ENCODE measurements at places on chromosomes 4 and X.

DNA sequence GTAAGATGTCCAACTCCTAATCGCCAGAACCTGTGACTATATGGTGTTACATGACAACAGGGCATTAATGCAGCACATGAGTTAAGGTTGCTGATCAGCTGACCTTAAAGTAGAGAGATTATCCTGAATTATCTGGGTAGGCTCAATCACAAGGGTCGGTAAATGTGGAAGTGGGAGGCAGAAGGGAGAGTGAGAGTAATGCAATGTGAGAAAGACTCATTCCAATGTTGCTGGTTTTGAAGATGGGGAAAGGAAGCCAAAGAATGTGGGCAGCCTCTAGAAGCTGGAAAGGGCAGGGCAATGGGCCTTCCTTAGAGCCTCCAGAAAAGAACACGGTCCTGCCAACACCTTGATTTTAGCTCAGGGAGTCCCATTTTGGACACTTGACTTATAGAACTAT is 67.4 kb downstream of the STX18 start:
- H3K4me1 ChIP-seq: peaks cover 56% of the 10 kb centered on the region
- peaks cover 8% of the 10 kb centered on the region for H3K36me3 ChIP-seq
- H3K27ac ChIP-seq: peak overlapping the region; percentile 96
- no peak overlapping the region for H3K4me3 ChIP-seq

DNA sequence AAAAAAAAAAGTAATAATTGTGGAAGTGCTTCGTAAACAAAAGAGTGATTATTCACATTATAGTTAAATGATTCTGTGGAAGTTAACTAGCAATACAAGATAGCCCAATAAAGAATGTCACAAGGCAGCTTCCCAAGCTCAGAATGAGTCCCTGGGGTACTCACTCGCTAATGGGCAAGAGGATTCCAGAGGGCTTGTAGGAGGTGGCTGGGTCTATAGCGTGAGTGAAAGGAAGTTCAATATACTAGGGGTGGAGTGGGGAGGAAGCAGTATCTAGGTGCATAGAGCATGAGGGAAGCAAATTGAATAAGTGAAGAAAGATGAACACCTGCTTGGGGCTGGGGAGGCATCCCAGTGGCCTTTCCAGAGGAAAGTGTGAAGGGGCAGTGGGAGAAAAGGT is 42.5 kb downstream of the RTL5 start:
- H3K4me3 ChIP-seq: no peak overlapping the region
- H3K36me3 ChIP-seq: no peaks in the 10 kb centered on the region
- no peak overlapping the region for H3K27ac ChIP-seq
- no peaks in the 10 kb centered on the region for H3K27me3 ChIP-seq
- DNase-seq: no peak

- H3K36me3 ChIP-seq: no peaks in the 10 kb centered on the region
- no peak overlapping the region for H3K27ac ChIP-seq
- 0 out of 2 replicates have a peak, but pooled peaks cover 4% of the 10 kb centered on the region for H3K4me1 ChIP-seq
These were observed 7.2 kb upstream of the FAM9C start for GRCh38 chrX:13051529-13052172.

GRCh38 chr4:53587135-53587534 is 4.2 kb downstream of the LNX1 start:
- no peak for DNase-seq
- no peak overlapping the region for H3K27ac ChIP-seq
- H3K36me3 ChIP-seq: no peaks in the 10 kb centered on the region
- peaks cover 18% of the 10 kb centered on the region for H3K4me1 ChIP-seq
- H3K27me3 ChIP-seq: no peaks in the 10 kb centered on the region
- no peak overlapping the region for H3K4me3 ChIP-seq

DNA sequence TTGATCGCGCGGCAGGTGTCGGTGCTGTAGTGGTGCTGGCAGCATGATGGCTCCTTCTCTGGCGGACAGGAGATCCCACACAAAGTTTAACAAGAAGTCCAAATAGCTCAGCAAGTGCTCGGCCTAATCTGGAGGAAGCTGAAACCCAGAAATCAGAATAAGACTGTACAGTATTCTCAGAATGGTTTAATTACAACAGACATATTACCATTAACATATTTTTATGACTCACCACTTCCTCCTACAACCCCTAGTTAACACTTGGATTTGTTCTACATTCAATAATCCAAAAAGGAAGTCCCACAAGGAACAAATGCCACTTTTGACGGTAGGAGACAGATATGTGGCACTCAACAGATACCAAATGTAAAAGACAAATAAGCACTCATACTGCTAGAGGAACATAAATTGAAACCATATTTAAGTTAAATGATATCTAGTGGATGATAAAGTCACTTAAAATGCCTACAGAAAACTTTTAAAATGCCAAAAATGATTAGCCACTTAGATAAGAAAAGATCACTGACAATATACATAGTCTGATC is 91.2 kb downstream of the HUWE1 start:
- H3K36me3 ChIP-seq: peaks cover 31% of the 10 kb centered on the region
- no peaks in the 10 kb centered on the region for H3K27me3 ChIP-seq
- peak; percentile 8 for DNase-seq
- peaks cover 12% of the 10 kb centered on the region for H3K4me1 ChIP-seq

- no peak overlapping the region for H3K4me3 ChIP-seq
- no peaks in the 10 kb centered on the region for H3K36me3 ChIP-seq
- no peak for DNase-seq
- no peaks in the 10 kb centered on the region for H3K27me3 ChIP-seq
These were observed 197.0 kb upstream of the SLC7A11 start for GRCh38 chr4:138439143-138439581.

DNA sequence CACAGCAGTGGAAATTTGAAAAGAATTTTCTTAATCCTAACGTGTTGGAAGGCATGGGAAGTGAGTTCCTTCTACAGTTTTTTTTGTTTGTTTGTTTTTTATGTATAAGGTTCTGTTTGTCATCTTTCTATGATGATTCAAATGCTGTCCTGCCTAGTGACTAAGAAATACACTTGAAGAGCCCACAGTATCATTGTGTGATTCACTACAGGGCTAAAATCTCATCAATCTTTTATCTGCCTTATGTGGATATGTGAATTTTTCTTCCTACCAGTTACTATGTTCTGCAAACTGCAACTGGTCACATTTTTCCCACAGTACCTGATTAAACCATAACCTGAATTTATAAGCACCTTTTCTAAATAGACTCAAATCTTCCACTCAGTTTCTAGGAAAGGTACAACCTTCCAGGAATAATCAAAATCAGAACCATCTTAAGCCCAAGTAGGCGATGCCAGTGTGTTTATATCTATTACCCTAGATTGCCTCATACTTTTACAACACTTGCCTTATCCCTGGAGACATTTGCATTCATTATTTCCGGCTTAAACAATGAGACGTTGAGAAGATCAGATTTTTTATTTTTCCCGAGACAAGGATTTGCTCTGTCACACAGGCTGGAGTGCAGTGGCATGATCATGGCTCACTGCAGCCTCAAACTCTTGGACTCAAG is 214.6 kb upstream of the GALNT7 start:
- no peaks in the 10 kb centered on the region for H3K4me1 ChIP-seq
- H3K27ac ChIP-seq: no peak overlapping the region
- DNase-seq: peak; percentile 4
- no peaks in the 10 kb centered on the region for H3K27me3 ChIP-seq
- H3K36me3 ChIP-seq: no peaks in the 10 kb centered on the region
- H3K4me3 ChIP-seq: no peak overlapping the region

GRCh38 chr4:83599183-83599582 is 63.3 kb downstream of the GPAT3 start:
- H3K27ac ChIP-seq: no peak overlapping the region
- no peaks in the 10 kb centered on the region for H3K4me1 ChIP-seq
- DNase-seq: peak; percentile 14
- H3K4me3 ChIP-seq: no peak overlapping the region
- no peaks in the 10 kb centered on the region for H3K27me3 ChIP-seq
- no peaks in the 10 kb centered on the region for H3K36me3 ChIP-seq

DNA sequence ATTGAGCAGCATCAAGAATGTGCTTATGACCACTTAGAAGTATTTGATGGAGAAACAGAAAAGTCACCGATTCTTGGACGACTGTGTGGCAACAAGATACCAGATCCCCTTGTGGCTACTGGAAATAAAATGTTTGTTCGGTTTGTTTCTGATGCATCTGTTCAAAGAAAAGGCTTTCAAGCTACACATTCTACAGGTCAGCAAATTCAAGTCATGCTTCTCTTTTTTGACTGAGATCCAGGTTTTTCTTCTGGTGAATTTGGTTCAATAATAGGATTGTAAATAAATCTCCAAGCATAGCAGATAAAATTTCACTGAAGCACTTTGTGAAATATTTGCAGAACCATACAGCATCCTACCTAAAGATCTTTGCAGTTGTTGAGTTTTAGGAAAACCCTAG is 218.1 kb downstream of the TLL1 start:
- no peaks in the 10 kb centered on the region for H3K36me3 ChIP-seq
- H3K4me3 ChIP-seq: no peak overlapping the region
- H3K27me3 ChIP-seq: no peaks in the 10 kb centered on the region
- H3K4me1 ChIP-seq: no peaks in the 10 kb centered on the region
- no peak for DNase-seq

GRCh38 chr4:143381189-143382118 is 44.8 kb downstream of the GAB1 start:
- peaks cover 33% of the 10 kb centered on the region for H3K4me1 ChIP-seq
- no peaks in the 10 kb centered on the region for H3K36me3 ChIP-seq
- peak overlapping the region; percentile 37 for H3K27ac ChIP-seq

All from GM23248 (cell line).